ENCODE measurements at places on chromosomes 13 and 19.

DNA sequence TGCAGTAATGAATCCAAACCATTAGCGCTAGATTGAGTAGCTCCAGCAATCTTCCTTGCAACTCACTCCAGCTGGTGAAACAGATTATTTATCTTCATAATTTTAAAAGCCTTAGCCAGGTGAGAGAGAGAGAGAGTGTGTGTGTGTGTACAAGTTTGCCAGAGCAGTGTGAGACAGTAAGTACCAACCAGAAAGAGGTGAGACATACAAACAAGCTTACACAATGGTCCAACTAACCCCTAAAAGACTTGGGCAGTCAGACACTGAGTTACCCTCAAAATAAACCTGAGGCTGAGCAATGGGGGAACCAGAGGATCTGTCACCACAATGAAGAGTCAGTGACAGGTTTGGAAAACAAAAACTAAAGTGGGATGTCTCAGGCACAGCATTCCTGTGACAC is 8.1 kb upstream of the THSD1 start:
- no peak for DNase-seq

DNA sequence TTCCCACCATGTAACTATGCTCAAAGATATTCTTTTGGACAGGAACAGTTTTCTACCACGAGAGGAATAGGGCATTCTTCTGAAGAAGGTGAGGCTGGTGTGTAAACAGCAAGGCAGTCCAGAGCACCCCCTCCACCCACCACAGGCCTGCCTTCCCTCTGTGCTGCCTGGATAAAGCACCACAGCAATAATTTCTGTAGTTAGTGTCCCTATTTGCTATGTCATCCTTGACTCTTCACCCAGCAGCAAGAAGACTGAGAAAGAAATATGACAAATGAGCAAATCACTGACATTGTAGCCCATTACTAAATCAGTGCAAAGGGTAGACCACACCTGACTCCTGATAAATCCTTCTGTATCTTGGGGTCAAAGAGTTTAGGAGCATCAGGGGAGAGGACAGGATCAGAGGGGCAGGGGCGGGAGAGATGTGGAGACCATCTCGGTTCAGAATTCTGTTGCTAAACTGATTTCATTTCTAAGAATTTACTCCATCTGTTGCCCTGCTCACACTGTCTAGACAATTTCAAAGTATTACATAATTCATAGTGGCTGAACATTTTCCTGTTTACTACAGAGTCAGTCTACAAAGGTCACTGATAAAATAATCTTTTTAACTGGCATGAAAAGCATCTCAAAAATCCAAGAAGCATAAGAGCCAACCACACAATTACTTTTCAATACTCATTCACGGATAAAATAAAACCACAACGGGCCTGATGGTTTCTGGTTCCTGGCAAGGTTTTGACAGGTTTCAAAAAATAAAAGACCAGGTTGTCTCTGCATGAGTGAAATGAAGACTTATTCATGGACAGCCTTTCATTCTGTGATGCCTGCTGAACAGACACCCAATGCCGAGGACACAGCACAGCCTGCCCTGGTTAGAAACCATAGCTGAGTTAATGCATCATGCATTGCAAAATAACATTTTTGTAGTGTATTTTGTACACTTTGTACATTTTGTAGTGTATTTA is 88.4 kb upstream of the IRS2 start:
- DNase-seq: no peak

- DNase-seq: no peak
Observed at GRCh38 chr13:95150555-95150954, 150.7 kb downstream of the ABCC4 start.

DNA sequence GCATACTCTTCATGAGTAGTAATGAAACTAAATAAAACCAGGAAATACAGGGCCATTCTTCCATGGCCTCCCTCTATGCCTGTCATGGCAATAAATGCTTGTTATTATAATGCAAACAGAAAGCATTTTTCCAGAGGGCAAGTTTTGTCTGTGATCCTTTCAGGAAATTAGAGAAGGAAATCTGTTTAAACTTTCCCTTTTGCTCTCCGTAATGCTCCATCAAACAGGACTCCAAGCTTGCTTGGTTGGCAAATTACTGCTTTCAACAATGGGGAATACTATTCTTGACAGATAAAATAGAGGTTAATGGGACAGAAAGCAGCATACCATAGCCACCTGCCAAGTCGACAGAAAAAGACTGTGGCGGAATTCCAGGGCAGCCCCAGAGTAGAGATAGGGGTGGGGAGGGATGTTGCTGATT is 252.5 kb downstream of the LHFPL6 start:
- DNase-seq: no peak

DNA sequence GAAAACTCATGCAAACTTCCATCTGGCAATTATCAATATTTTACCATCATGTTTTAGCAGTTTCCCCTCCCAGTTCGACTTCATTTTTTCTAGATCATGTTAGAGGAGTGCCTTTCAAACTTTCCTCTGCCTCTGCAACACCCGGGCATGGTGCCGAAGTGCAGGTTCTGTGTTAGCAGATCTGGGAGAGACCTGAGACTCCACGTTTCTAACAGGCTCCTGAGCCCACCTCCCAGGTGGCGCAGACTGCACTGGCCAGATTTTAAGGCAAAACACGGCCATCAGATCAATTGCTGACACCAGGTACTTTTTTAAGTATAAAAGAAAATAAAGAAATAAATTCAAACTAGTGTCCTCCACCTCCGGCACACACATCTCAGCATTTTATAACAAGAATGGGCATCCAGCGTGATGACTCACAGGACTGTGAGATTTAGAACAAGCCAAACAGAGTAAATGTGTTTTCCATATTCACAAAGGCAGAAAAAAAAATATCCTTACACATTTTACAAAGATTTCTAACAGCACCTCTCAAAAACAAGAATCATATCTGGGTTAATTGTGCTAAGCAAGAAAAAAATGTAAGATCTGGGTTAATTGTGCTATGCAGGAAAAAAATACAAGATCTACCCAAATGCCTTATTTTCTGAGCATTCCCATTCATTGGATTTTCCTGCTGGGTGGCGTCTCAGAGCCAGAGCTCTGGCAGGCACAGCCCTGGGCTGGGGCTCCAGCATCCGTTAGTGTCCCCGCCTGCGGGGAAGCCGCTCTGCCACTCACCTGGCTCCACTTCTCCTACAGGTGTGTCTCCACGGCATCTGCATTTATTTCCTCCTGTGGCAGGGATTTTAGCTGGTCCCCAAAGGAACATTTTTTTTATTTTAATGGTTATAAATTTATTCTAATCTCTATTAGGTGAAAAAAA is 127.9 kb upstream of the SOX1 start:
- DNase-seq: no peak

DNA sequence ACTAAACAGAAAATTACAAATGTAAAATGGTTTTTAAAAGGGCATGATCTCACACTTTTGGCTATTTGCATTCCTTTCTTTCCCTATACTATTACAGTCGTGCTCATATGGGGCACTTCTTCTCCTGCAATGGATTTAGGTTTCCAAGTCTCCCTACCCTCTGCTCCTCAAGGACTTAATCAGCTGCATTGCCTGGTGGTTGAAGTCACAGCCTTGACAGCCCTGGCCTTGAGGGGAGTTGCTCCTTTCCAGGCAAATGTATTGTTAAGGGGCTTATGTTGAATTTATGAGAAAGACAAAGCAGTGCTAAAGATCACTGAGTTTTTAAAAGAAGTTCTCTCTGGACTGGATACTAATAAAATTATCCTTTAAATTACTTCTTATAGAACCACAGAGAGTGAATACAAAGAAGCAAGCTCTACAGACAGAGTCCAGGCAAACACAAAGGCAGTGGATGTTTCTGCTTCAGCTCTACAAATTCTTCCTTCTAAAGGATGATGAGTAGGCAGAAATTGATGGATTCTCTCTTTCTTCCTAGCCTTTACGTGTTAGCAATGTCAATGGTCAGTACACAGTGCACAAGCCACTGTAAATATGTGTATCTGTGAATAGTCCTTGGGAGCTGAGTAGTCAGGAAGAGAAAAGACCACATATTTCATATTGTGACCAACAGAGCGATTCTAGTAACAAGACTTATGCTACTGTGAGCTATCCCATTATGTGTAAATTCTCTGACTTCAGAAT is 390.9 kb downstream of the TBC1D4 start:
- no peak for DNase-seq

- DNase-seq: no peak
Observed at GRCh38 chr13:25901460-25902376, 150.1 kb downstream of the SHISA2 start.

- DNase-seq: no peak
Observed at GRCh38 chr13:100961186-100961585, 286.6 kb upstream of the TMTC4 start.

DNA sequence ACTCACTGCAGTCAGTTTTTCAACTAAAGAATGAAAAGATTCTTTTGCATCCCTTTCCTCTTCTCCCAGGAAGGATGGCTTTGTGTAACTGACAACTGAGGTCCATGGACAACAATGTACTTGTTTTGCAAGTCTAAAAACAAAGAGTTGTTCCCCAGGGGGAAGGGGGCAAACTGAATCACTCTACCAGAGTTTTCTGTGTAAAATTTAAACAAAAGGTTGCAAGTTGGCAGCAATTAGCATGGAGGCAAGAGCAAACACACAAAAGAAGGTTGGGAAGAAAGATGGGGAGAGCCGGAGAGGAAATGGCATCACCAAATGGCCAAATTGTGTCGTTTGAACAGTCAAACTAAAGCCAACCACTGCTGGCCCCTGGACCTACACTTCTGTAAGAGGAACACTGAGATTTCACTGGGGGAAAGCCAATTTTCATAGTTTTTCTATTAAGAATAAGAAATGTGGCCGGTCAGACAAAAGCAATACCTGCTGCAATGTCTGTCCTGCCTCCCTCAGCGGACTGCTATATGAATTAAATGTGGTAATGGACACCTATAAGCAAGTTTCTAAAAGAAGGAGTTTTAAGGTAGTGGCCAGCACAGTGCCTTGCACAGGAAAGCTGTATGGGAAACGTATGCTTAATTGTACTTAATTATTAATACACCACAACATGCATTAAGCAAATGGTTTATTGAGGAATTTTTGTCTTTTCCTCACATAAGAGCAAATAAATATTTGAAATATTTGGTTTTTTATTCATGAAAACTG is 16.1 kb upstream of the SACS start:
- no peak for DNase-seq

GRCh38 chr19:18282788-18283141 is 1.3 kb upstream of the JUND start:
- no peak for DNase-seq

DNA sequence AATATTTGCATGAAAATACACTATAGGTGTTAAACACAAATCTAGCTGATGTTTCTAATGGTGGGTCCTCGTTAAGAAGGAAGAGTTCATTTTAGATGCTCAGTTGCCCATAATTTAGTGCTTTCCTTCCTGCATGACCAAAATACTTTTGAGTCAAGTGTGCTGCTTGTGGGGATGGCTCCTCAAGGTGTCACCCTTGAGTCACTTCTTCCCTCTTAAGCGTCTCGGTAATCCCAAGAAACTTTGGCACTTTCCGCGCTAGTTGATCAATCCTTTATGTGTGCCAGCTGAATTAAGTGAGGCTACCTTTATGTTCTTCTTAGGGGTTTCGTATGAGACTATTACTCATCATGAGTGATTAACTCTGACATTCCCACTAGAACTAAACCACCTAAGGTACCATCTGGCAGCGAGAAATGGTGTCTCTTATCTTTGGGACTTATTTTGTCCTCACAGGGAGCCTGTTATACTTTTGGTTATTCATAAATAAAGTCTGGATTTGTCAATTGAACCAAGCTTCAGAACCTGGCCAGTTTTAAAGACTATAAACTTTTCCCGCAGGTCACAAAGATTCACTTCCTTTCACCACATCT is 106.8 kb downstream of the NHLRC3 start:
- peak; percentile 4 for DNase-seq

DNA sequence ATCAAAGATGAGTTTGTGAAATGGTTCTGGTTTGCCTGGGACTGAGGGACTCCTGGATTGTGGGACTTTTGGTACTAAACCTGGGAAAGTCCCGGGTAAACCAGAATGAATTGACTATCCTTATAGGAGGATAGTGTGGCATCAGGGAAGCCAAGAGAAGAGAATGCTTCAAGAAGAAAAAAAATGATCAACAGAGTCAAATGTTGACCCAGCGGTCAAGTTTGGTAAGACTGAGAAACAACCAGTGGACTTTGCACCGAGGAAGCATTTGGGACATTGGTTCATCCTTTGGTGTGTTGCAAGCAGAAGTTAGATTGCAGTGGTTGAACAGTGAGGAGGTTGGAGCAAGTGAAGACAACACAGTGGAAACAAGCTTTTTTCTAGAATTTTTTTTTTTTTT is 33.5 kb downstream of the CLEC17A start:
- no peak for DNase-seq

GRCh38 chr19:2351591-2351990 is 8.5 kb upstream of the TMPRSS9 start:
- DNase-seq: no peak

GRCh38 chr19:33388725-33389420 is 15.4 kb downstream of the CEBPG start:
- DNase-seq: no peak

- no peak for DNase-seq
Observed at GRCh38 chr13:20776751-20777150, 3.0 kb upstream of the EEF1AKMT1 start.

DNA sequence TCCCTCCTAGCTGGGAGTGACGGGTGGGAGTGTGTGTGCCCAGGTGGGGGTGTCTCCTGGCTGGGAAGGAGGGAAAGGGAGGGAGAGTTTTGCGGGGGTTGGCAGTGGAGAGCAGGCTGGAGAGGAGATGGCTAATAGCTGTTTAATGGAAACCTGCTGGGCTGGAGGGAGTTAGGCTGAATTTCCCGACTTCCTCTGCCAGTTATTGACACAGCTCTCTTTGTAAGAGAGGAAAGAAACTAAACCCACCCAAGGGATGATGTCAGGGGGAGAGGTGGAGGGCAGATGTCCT is 10.2 kb upstream of the ILF3 start:
- no peak for DNase-seq

DNA sequence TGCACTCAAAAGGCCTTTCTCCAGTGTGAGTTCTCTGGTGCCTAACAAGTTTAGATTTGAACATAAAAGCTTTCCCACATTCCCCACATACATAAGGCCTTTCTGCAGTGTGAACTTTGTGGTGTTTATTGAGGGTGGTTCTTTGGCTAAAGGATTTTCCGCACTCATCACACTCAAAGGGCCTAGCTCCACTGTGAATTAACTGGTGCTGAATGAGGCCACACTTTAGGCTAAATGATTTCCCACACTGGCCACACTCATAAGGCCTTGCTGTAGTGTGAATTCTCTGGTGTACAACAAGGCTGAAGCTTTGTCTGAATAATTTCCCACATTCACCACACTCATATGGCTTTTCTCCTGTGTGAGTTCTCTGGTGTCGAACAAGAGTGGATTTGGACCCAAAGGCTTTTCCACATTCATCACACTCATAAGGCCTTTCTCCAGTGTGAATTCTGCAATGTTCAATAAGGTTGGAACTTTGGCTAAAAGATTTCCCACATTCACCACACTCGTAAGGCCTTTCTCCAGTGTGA is 6.2 kb downstream of the ZNF416 start:
- no peak for DNase-seq

- DNase-seq: no peak
Observed at GRCh38 chr13:46964789-46965527, 68.1 kb upstream of the HTR2A start.

- DNase-seq: no peak
Observed at GRCh38 chr19:3319643-3320353, 46.6 kb upstream of the NFIC start.

All from NCI-H1436 (cell line).